ENCODE measurements at places on chromosomes 7 and 10.

DNA sequence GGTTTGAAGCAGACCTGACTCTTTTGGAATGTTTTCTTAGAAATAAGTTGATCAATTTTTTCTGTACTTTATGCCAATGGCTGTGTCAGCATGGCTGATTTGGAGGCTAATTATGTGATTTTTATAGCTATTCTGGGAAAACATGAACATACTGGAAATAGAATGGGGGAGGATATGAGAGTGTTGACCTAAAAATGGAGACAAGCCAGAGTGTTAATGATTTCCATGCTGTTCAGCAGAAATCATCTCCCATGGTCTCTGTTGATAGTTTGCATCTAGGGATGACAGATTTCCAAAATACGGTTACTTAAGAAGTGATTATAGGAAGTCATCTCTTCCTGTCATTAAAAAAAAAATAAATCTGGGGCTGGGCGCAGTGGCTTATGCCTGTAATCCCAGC is 32.7 kb upstream of the DMTF1 start:
- DNase-seq = no peak

DNA sequence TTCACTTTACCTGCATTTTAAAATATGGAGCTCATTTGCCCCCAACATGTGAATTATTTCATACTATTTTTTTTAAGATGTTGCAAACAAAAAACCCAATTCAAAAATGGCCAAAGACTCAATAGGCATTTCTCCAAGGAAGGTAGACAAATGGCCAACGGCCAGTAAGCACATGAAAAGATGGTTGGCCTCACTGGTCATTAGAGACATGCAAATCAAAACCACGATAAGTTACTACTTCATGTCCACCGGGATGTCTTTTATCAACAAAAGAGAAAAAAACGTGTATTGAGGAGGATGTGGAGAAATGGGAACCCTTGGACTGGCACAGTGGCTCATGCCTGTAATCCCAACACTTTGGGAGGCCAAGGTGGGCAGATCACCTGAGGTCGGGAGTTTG is 3.4 kb upstream of the CTBP2 start:
- no peak for DNase-seq

DNA sequence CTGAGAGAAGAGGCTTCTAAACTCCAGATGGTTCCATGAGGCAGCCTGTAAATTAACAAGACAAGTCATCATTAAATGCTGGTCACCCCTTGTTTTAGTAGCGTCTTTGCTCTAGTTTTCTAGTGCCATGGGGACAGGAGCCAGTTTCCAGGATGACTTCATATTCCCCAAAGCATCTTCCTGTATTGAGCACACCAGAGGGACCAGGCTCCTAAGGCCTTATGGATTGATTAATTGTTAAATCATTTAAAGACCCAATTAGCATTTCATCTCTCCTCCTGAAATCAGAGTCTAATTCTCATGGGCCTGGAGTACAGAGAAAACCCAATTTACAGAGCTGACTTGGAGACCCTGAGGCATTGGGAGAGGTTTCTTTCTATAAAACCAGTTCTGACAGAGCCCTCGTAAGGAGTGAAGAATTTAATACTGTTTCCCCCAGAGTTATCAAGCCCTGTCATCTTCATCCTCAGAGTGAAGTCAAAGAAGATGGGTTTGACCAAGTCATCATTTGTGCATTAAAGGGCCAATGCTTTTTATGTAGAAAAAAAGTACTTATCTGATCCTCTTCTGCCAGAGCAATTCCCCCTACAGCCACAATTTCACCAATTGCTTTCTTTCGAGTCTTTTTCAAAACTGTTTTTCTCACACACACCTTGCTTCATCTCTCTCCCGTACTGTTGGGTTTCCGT is 678.7 kb downstream of the SDK1 start:
- no peak for DNase-seq

DNA sequence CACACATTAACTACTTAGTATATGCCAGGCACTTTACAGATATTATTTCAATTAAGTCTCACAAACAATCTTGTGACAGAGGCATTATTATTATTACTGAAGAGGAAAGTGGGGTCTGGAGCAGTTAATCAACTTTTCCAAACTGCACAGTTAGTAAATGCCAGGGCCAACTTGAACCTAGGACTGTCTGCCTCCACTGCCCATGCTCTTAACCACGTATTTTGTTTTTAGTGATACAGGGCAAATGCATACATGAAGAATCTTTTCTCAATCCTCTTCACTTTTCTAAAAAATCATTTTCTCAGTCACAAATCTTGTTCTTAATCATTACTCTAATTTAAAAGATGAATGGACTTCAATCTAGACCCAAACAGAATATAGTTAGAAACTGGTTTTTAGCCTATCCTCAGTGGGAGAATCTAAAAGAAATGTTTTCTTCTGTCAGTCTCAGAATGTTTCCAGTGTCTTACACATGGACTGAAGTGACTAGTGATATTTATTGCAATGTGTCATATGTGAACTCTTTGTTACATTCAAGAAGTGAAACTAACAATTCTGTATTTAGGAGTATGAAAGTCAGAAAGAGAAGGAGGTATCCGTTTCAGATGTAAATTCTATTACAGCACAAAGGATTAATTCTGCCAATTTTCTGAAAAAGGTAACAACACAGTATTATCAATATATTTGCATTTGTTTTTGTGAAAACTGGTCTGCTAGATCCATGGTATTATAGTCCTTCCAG is 55.5 kb upstream of the CCNJ start:
- DNase-seq = no peak

- DNase-seq = no peak
Measured at GRCh38 chr7:32580646-32581045, 85.4 kb downstream of the AVL9 start.

- no peak for DNase-seq
Measured at GRCh38 chr10:76382381-76382851, 951.0 kb downstream of the LRMDA start.

- DNase-seq = no peak
Measured at GRCh38 chr10:69948261-69948660, 104.4 kb upstream of the MACROH2A2 start.

GRCh38 chr10:2716596-2716995 is 350.8 kb upstream of the PFKP start:
- DNase-seq = no peak

DNA sequence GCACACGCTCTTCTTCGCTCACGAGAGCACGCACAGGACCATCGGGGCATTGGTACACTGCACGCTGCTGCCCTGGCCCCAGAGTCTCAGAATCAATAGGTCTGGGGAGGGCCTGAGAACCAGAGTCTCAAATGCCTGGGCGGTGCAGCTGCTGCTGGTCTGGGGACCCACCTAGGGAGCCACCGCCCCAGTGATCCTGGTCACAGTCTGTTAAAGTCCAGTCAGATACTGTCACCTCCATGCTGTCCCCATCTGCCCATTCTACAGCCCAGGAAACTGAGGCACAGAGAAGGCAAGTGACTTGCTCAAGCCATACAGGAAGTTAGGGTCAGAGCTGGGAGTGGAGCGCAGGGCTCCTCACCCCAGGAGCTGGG is 38.0 kb downstream of the ZCCHC24 start:
- no peak for DNase-seq

DNA sequence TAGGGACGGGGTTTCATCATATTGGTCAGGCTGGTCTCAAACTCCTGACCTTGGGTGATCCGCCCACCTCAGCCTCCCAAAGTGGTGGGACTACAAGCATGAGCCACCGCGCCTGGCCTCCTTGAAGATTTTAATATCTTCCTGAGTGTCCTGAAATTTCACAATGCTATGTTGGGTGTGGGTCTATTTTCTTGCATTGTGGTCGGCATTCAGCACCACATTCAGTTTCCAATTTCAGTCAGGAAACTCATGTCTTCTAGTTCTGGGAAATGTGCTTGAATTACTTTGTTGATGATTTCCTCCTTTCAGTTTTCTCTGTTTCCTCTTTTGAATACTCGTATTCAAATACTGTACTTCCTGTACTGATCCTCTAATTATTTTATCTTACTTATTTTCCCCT is 49.3 kb upstream of the IL6 start:
- DNase-seq = no peak

GRCh38 chr10:90413196-90413595 is 444.6 kb downstream of the HTR7 start:
- DNase-seq = no peak

- no peak for DNase-seq
Measured at GRCh38 chr7:74138334-74138867, 35.8 kb upstream of the EIF4H start.
